ENCODE measurements at places on chromosomes 16 and 17.

- DNase-seq, result no peak
These were observed 21.2 kb downstream of the SLC39A11 start for GRCh38 chr17:73071066-73071999.

DNA sequence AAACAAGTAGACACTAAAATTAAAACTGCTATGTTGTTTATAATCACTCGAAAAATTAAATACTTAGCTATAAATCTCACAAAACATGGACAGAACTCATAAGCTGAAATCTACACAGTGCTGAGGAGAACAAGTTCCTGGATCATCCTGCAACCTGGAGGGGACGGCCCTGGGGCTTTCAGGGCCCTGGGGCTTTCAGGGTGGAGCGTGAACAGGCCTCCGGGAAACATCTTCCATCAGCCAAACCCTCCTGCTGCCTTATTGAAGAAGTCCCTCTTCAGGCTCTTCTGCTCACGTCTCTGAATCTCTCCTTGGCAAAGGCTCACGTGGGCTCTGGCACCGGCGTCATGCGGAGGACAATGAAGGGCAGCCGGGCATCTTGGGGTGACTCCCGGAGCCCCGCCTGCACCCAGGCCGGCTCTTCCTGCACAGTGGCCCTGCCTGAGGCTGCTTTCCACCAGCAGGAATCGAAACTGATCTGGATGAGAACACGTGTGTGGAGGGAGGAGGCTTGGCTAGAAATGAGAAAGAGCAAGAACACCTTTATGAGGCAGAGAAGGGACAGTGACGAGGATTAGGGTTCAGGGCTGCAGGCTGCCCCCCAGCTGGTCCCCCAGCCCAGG, 127.3 kb downstream of the CDRT15L2 start:
- DNase-seq, result no peak

GRCh38 chr17:48541577-48542113, 3.3 kb downstream of the HOXB2 start:
- DNase-seq, result peak; percentile 92

DNA sequence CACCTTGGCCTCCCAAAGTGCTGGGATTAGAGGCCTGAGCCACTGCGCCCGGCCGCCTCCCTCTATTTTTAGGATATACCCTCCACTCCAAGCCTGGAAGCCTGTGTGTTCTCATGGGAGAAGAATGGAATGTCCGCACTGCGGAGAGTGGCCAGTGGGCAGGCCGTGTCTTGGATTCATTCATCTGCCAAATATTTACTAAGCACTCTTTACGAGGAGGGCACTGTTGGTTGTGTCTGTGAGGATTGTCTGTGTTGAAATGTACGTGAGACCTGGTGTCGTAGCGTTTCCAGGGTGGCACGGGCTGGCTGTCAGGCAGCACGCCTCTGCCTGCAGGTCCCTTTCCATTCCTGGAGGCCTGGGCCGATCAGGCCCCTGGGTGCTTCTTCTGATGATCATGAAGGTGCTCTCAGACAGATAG, 19.2 kb downstream of the PGS1 start:
- DNase-seq, result no peak

GRCh38 chr17:72182371-72182873, 61.6 kb downstream of the SOX9 start:
- DNase-seq, result no peak

DNA sequence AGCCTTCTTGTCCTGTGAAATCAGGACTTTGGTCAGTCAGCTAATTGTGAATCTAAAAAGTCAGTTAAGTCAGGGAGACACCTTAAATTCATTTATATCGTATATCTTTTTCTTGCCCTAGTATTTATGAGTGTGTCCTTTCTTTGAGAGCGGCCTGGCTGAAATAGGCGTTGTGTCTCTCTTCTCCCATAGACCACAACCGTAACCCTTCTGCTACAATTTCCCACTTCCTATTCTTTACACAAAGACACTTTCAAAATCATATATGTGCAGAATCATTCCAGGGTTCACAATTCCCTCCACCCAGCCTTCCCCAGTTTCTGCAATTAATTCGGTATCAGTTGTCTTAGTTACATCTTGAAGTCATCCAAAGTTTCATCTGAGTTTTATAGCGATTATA, 14.0 kb upstream of the COTL1 start:
- no peak for DNase-seq

DNA sequence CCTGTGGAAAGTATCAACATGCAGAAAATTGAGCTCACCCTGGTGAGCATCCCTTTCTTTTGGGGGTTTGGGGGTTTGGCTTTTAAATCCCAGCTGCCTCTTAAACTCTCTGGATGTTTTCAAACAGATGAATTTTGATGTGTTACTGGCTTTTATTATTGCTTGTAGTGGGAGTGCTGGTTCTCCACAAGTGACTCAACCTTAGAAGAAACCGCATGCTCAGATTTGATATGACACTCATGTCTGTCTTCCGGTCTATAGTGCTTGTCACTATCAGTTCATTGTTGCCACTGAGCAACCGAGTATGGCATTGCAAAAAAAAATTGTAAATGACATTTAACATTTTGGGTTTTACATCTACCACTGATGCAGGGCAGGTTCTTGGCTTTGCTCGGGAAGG, 104.5 kb downstream of the HS3ST4 start:
- DNase-seq, result no peak

DNA sequence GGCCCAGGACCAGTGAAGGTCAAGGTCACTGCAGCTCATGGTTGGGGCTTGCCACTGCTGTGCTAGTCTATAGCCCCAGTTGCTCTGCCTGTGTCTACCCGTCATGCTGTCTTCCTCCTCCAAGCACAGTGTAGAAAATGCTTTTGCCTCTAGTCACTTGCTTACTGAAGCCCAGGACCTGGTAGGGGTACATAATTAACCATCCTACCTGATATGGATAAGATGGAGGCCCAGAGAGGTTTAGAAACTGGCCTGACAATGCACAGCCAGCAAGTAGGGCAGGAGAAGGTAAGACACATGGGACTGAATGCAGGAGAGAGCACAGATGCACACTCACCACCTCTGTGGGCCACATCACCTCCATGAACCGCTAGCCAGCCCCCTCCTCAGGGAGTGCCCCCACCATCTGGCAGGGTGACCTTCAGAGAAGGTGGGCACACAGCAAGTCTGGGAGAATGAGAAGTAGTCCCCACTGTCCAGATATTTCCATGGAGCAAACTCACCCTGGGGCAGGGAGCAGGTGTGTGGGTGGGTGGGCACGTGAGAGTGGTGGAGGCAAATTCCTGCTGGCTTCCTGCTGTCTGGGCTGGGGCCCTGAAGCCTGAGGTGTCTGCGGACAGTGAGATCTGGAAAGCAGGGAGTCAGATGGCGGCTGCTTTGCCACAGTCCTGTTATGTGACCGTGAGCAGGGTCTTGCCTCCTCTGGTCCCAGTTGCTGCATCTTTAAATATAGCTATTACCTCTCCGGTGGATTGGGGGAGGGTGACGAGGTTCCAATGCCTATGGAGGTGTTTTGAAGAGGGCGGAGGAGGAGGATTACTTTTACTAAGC, 1.0 kb downstream of the CX3CL1 start:
- DNase-seq, result no peak

GRCh38 chr17:54950116-54950515, 18.3 kb downstream of the COX11 start:
- DNase-seq, result no peak

- DNase-seq, result no peak
These were observed 271.6 kb upstream of the TNRC6C start for GRCh38 chr17:77686903-77687302.

GRCh38 chr17:76039121-76039520, 12.0 kb upstream of the EVPL start:
- DNase-seq, result no peak

DNA sequence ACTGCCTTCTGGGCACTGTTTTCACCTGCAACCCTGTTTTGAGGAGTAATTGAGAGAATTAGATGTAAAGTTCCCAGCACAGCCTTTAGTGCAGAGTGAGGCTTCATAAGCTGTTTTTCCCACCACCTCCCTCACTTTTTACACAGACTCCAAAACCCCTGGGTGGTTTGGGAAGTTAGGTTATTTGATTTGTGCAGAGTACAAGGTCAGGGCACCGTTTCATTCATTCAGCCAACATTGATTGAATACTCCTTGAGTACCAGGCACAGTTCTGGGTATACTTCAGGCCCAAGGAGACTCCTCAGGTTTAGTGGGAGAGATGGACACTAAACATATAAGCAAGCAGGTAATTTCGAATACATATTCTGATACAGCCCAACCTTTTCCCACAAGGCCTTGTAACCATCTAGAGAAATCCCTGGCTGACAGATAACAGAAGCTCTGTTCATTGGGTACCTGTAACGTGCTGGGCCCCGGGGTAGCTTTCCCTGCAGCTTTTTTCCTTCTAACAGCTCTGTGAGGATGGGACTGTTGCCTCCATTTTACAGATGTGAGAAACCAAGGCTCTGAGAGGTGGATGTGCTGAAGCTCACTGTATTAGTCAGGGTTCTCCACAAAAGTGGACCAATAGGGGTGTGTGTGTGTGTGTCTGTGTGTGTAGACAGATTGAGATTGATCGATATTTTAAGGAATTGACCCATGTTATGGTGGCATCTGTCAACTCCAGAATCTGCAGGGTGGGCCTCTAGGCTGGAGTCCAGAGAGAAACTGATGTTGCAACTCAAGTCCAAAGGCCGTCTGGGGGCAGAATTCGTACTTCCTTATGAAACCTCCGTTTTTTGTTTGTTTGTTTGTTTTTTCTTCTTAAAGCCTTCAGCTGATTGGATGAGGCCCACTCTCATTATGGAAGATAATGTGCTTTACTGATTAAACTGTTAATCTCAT, 234.7 kb downstream of the SNX29 start:
- DNase-seq, result no peak

- DNase-seq, result no peak
These were observed 317.5 kb downstream of the PMP22 start for GRCh38 chr17:14947671-14948070.

DNA sequence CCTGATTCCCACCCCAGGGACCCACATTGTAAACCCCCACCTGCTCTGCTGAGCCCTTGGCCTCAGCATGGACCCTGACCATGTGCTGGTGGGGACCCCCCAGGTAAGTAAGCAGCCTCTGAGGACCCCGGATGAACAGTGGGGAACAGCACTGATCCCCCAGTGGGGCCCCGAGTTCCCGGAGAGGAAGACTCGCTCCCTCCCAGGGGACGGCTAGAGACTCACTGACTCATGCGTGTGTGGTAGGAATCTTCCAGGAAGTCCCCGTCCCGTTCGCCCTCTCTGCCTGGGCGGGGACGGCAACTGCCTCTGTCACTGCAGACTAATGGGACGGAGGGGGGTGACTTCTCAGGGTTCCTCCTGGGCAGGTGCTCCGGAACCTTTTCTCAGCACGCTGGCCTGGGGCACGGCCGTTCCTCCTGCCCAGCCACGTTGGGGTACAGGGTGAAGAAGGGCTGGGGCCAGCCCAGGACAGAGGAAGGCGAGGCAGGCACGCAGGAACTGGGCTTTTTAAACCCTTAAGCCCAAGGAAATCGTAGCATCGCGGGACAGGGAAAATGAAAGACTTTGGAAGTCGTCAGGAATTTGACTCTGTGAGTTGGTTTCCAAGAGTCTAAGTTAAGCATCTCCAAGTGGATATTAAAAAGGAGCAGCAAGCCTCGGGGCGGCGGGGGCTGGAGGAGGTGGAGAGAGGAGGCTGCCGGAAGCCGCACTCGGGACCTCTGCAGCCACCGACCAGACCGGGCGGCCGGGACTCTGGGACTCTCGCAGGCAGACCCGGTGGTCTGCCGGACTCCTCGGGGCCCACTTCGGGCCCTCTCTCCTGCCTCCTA, 178.7 kb downstream of the SEC14L1 start:
- peak; percentile 97 for DNase-seq

GRCh38 chr17:73182616-73183310, 10.1 kb upstream of the COG1 start:
- no peak for DNase-seq
